ENCODE measurements at places on chromosomes 5 and 9. TPM values are rescaled to one million over a fixed set of nuclear protein-coding genes. Genes with fewer than 3 reads are reported as not detected.

FOXD4L6 gene
- not detected for total RNA-seq

ISCA1 gene
- 20.6 TPM for total RNA-seq

KCNV2 gene
- not detected for total RNA-seq

GRCh38 chr5:113000466-113000865 is 23.9 kb downstream of the DCP2 start:
- H3K27ac ChIP-seq, result no peak overlapping the region
- H3K36me3 ChIP-seq, result peaks cover 24% of the 10 kb centered on the region
- H3K4me3 ChIP-seq, result no peak overlapping the region
- no peaks in the 10 kb centered on the region for H3K27me3 ChIP-seq
- H3K4me1 ChIP-seq, result peaks cover 4% of the 10 kb centered on the region
- DNase-seq, result no peak

- no peak overlapping the region for H3K4me3 ChIP-seq
- no peak overlapping the region for H3K27ac ChIP-seq
- no peak for DNase-seq
- H3K27me3 ChIP-seq, result no peaks in the 10 kb centered on the region
Measured at GRCh38 chr5:79423296-79423695, 90.6 kb downstream of the HOMER1 start.

NUTM2F gene
- total RNA-seq, result not detected

DNA sequence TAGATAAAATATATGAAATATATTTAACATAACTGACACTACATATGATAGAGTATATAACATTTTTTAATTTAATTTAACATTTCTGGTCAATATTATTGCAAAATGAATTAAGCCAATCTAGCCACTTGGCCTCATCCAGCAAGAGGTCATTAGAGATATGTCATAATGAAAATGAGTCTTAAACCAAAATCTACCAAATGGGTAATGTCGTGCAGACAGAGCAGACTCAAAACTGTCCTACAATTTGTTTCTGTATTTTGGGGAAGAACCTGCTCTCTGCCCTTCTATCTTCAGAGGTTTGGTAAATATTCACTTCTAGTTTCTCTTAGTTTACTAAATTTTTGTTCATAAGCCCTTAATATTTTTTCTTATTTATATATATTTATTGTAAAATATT is 61.4 kb downstream of the ARHGEF28 start:
- no peak for DNase-seq
- H3K36me3 ChIP-seq, result no peaks in the 10 kb centered on the region
- no peak overlapping the region for H3K27ac ChIP-seq
- H3K27me3 ChIP-seq, result no peaks in the 10 kb centered on the region

CEL gene
- not detected for total RNA-seq

DNA sequence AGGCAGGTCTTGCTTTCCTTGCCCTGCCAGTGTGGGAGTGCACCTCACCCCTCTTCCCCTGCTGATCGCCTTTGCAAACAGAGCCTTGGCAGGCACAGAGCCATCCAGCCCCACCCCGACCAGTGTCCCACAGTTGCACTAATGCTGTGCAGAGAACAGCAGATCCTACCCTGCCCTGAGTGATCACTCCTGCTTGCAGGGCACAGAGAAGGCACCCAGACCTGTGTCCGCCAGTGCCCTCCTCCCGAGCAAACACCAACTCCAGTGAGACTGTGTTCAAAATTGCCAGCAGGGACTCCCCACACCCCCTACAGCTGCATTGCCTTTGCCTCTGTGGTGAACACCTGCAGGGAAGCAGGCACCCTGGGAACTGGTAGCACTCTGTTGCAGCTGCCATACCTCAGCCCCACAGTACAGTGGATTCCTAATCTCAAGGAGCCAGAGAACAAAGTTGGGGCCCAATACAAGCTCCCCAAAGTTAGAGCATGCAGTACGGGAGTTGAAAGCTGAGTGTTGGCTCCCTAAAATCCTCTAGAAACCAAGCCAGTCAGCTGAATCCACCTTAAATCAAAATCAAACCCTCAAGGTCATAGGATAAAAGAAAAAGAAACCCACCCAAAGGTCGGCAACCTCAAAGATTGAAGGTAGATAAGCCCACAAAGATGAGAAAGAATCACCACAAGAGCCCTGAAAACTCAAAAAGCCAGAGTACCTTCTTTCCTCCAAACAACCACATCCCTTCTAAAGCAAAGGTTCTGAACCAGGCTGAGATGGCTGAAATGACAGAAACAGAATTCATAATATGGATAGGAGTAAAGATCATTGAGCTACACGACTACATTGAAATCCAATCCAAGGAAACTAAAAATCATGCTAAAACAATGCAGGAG is 92.9 kb upstream of the PIK3R1 start:
- H3K27me3 ChIP-seq, result no peaks in the 10 kb centered on the region
- no peaks in the 10 kb centered on the region for H3K36me3 ChIP-seq
- no peak for DNase-seq
- H3K4me3 ChIP-seq, result no peak overlapping the region
- no peaks in the 10 kb centered on the region for H3K4me1 ChIP-seq
- H3K27ac ChIP-seq, result no peak overlapping the region

CCL21 gene
- 7.9 TPM for total RNA-seq

DNA sequence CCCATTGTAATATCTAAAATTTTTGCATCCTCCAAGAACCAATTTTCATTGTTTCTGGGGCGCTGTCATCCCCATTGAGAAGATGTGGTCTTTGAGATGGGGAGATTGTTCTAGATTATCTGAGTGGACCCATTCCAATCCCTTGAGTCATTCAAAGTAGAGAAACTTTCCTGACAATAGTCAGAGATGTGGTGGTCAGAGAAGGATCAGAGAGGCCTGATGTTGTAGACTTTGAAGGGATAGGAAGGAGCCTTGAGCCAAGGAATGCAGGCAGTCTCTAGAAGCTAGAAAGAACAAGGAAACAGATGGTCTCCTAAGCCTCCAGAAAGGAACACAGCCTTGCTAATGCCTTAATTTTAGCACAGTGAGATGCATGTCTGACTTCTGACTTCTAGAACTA is 80.4 kb downstream of the TEK start:
- no peak for DNase-seq
- no peaks in the 10 kb centered on the region for H3K27me3 ChIP-seq
- no peak overlapping the region for H3K4me3 ChIP-seq
- H3K27ac ChIP-seq, result no peak overlapping the region
- H3K4me1 ChIP-seq, result peaks cover 5% of the 10 kb centered on the region

- no peaks in the 10 kb centered on the region for H3K36me3 ChIP-seq
- DNase-seq, result no peak
- no peak overlapping the region for H3K4me3 ChIP-seq
Measured at GRCh38 chr5:35900972-35901695, 37.3 kb downstream of the CAPSL start.

PCDHA4 gene
- total RNA-seq, result not detected

DNA sequence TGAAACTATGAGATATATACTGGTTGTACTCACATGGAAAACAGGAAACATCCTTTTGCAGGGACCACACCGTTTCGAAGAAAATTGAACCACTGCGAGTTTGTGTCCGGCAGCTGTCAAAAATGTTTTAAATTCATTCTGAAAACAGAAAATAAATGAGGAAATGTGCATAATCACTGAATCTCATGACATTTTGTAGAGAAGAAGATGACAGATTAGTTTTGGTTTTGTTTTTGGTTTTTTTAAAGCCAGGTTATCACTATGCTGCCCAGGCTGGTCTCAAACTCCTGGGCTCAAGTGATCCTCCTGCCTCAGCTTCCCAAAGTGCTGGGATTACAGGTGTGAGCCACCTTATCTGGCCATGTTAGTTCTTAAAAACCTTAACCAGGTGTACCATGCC is 3.5 kb downstream of the TXNDC8 start:
- no peaks in the 10 kb centered on the region for H3K36me3 ChIP-seq
- H3K4me3 ChIP-seq, result no peak overlapping the region
- H3K4me1 ChIP-seq, result no peaks in the 10 kb centered on the region
- no peak for DNase-seq

SPATA6L gene
- total RNA-seq, result not detected

MEF2C gene
- 138 TPM for total RNA-seq

GRCh38 chr9:29685531-29685930 is 2112.2 kb upstream of the C9orf72 start:
- H3K36me3 ChIP-seq, result no peaks in the 10 kb centered on the region
- no peaks in the 10 kb centered on the region for H3K27me3 ChIP-seq
- no peak overlapping the region for H3K27ac ChIP-seq
- H3K4me1 ChIP-seq, result no peaks in the 10 kb centered on the region

ADGRV1 gene
- 6.9 TPM for total RNA-seq

PCDHGA12 gene
- total RNA-seq, result 18.5 TPM

DNA sequence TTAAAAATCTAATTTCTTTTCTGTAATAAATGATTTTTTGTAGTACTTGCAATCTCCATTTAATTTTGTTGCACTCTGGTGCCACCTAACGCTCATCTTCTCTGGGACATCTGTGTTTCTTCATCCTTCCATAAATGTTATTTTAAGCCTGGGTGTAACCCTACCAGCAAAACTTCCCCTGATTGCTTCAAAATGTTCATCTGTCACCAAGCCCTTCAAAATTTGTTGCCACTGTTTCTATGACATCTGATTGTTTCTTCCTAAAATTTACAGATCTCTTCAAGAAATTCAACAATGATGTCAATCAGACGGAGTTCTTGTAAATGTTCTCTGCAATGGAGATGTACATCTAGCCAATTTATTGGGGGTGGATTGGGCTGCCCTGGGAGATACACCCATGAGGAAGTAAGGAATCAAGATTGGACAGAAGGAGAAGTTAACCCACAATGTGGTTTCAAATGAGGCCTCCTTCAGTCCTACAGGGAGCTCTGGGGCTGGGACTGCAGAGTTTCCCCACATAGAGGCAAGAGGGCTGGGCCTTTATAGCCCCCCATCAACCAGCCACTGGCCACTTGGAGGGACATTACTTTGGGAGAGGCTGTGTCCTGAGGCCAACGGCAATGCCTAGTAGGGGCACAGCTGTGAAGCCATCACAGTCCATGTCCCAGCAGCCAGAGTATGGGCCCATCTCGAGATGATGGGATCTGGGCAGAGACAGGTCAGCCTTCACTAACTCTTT is 23.3 kb downstream of the MCTP1 start:
- no peaks in the 10 kb centered on the region for H3K4me1 ChIP-seq
- no peak overlapping the region for H3K4me3 ChIP-seq
- no peak for DNase-seq
- no peak overlapping the region for H3K27ac ChIP-seq

DNA sequence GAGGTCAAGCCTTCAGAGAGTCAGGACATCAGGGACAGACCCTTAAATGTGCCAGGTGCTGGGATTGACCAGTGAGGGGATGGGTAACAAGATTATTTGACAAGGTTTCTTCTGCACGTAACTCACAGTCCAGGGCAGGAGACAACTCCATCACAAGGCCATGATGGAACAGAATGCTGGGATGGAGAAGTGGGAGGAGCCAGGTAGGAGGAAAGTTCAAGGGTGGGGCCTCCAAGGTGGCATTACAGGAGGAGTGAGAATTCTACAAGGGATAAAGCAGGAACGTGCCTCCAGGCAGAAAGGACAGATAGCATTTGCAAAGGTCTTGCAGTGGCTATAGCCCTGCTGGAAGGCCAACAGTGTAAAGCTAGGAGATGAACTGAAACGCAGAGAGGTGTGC is 102.2 kb downstream of the FGF18 start:
- no peak for DNase-seq
- H3K4me3 ChIP-seq, result no peak overlapping the region
- H3K27me3 ChIP-seq, result no peaks in the 10 kb centered on the region
- peak overlapping the region; percentile 67 for H3K27ac ChIP-seq
- H3K36me3 ChIP-seq, result no peaks in the 10 kb centered on the region

TMEM232 gene
- not detected for total RNA-seq

- H3K27ac ChIP-seq, result no peak overlapping the region
- H3K4me1 ChIP-seq, result peaks cover 6% of the 10 kb centered on the region
- H3K4me3 ChIP-seq, result no peak overlapping the region
- DNase-seq, result no peak
Measured at GRCh38 chr9:35818341-35818740, 3.5 kb upstream of the HINT2 start.

GRCh38 chr9:81320909-81321482 is 368.4 kb downstream of the TLE1 start:
- no peaks in the 10 kb centered on the region for H3K4me1 ChIP-seq
- DNase-seq, result no peak
- H3K4me3 ChIP-seq, result no peak overlapping the region
- H3K27ac ChIP-seq, result no peak overlapping the region
- H3K36me3 ChIP-seq, result no peaks in the 10 kb centered on the region

MARCHF11 gene
- not detected for total RNA-seq

SUSD1 gene
- 13.0 TPM for total RNA-seq

DNA sequence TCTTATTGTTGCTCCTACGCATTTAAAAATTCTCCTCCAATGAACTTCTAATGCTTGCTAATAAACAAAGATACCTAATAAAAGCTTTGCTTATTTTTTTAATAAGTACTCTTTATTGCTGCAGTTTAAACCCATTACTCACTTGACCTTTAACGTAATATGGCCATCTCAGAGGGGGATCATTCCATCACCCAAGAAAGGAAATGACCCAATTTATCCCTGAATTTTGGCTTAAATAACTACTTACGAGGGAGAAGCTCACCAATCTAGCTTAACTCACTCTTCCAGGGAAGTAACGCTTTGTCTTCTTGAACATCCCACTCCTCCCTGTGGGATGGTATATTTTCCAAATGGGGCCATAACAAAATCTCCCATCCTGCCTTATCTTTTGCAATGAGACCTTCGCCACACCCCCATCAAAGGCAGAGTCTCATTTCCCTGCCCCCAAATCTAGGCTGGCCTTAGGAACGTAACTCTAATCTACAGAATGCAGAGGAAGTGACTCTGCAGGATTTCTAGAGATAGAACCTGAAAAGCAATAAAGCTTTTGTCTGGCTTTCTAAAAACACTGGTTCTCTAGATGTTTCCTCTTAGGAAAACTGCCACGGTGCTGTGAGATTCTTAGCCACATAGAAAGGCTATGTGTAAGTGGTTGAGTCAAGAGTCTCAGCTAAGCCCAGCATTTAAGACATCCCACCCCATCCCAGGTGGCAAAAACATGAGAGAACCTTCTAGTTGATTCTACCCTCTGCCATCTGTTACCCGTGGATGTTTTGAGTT is 310.0 kb downstream of the ASTN2 start:
- no peaks in the 10 kb centered on the region for H3K36me3 ChIP-seq
- H3K27ac ChIP-seq, result no peak overlapping the region
- no peaks in the 10 kb centered on the region for H3K4me1 ChIP-seq
- DNase-seq, result no peak

GRCh38 chr5:92513067-92513466 is 1068.0 kb downstream of the NR2F1-AS1 start:
- H3K27ac ChIP-seq, result no peak overlapping the region
- no peak for DNase-seq
- no peaks in the 10 kb centered on the region for H3K36me3 ChIP-seq
- no peaks in the 10 kb centered on the region for H3K4me1 ChIP-seq
- no peaks in the 10 kb centered on the region for H3K27me3 ChIP-seq

GRCh38 chr9:131329241-131329641 is 39.7 kb downstream of the PLPP7 start:
- H3K27ac ChIP-seq, result no peak overlapping the region
- H3K4me3 ChIP-seq, result no peak overlapping the region
- H3K36me3 ChIP-seq, result no peaks in the 10 kb centered on the region
- no peaks in the 10 kb centered on the region for H3K4me1 ChIP-seq
- no peaks in the 10 kb centered on the region for H3K27me3 ChIP-seq

GRCh38 chr9:129934041-129934591 is 98.9 kb downstream of the USP20 start:
- H3K27me3 ChIP-seq, result no peaks in the 10 kb centered on the region
- H3K36me3 ChIP-seq, result no peaks in the 10 kb centered on the region
- no peak overlapping the region for H3K4me3 ChIP-seq
- H3K4me1 ChIP-seq, result peaks cover 54% of the 10 kb centered on the region

HMHB1 gene
- total RNA-seq, result not detected

Data from ascending aorta (tissue), 2 donors.